LoVo (cell line): ENCODE measurements at places on chromosomes 12 and 14.

DNA sequence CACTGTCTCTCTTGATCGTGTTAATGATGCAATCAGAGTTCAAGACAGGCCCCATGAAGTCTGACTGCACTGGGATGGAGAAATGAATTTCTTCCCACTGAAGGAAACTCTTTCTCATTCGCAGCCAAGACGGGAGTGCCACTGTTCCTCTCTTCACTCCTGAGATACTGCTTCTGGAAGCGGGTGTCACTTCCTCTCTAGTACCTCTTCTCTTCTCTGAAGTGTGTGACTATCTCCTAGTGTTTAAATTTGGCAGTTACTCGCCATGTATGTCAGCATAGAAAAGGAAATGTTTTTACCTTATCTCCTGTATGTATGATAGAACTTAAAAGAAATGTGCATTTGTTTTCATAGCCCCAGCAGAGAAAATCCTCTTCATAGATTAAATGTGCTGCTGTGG, 215.2 kb downstream of the ANO6 start:
- DNase-seq: no peak

GRCh38 chr12:88334271-88334670, 192.2 kb downstream of the TMTC3 start:
- DNase-seq: peak; percentile 63

DNA sequence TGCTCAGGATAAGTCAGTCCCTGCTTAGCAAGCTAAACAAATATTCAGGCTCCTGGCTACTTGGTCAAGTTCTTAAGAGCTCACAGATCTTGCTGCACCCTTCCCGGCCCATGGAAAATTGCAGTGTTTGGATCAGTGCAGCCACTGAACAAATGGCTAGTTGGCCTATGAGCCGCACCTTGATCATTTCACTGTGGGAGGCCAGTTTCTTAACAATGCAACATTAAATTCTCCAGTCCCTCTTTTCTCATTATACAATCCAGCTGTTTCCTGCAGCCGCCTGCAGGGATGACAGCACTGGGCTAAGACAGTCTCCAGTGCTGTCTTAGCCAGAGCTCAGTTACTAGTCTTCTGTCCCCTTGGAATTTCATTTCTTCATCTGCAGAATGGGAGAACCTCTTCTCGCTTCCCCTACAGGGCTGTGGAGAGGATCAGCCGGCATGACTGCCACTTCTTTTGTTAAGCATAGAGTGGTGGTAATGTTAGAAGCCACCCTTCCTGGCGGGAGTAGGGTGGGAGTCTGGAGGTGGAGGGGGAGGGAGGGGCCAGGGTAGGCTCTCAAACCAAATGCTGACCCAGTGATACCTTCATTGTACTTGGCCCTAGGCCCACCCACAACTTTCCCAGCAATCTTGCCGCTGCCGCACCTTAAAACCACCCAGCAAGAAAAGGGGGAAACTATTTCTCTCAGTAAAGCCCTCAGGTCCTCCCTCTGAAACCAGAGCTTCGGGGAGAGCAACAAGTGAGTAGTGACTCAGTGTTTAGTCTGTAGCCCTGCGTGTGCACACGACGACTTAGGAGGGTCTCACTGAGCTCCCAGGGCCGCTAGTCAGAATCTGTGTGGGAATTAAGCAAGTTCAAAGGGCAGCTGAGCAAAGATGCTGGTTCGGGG, 145.7 kb downstream of the NUAK1 start:
- no peak for DNase-seq

- no peak for DNase-seq
These were observed 49.4 kb downstream of the FERMT2 start for GRCh38 chr14:52901357-52901980.

GRCh38 chr12:130145731-130146130, 16.5 kb upstream of the FZD10 start:
- DNase-seq: no peak

GRCh38 chr12:132490422-132491137, 629 bp downstream of the FBRSL1 start:
- peak; percentile 18 for DNase-seq

DNA sequence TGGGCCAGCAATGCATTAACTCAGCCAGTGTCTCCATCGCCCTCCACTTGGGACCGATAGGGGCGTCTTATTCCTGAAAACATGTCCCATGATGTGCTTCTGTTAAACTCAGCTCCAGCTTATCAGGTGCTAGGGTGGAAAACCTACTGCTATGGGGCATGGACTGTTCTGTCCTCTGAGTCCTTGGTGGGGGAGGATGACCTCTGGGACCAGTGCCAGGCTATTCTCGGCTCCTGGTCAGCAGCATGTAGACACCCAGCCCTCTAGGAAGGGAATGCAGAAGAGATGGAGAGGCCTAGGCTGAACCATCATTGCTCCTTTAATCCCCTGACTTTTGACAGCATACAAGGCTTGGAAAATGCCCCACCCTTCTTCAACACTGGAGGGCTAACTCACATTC, 486.2 kb downstream of the MED13L start:
- DNase-seq: no peak

DNA sequence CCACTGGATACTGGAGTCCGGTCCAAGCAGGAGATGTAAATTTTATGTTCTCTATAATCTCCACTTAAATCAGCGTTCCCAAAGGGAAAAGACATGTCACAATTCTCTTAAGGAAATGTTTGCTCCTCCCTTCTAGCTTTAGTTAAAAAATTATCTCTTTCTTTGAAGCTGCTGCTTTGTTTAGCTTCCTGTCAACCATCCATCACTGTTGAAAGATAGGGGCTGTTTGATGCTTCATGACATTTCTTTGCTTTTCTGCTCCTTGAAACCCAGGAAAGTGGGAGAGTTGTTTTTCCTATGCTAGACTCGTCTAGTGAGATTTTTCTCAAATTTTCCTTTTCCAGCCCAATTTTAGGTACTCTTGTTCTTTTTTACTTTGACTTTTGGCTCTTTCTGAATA, 31.9 kb downstream of the MBIP start:
- no peak for DNase-seq

- DNase-seq: no peak
These were observed 171.2 kb upstream of the CDKN3 start for GRCh38 chr14:54225457-54226060.

GRCh38 chr12:114732426-114733030, 48.6 kb upstream of the TBX3 start:
- no peak for DNase-seq

- DNase-seq: peak; percentile 65
These were observed 28.4 kb upstream of the MON2 start for GRCh38 chr12:62438098-62438692.

DNA sequence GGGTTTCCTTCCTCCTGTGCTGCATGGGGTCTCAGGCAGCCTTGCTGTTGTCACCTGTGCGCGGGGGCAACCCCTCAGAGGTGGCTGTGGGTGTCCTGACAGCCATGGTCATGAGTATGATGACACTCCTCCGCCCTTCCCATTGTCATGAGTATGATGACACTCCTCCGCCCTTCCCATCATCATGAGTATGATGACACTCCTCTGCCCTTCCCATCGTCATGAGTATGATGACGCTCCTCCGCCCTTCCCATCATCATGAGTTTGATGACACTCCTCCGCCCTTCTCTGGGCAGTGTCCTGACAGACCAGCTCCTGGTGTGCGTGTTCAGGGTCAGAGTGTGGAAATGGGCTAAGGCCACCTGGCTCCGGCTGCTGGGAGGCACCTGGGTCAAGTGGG, 40.0 kb downstream of the FBRSL1 start:
- no peak for DNase-seq

DNA sequence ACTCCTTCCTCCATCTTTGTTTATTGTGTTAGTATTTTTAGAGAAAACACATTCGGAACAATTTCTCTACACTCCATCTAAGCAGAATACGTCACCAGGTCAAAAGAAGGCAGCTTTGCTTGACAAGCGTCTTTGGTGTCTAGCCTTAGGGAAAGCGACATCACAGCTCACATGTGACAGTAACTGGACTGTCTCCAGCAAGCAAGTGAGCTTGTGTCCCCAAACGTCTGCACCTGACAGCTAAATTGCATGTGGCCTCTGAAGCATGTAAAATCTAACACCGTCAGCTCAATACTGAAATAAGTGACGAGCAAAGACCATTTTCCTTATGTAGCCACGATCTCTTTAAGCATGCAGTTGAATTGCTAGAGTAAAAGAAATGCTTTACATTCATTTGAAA, 509.8 kb downstream of the GLT1D1 start:
- no peak for DNase-seq

DNA sequence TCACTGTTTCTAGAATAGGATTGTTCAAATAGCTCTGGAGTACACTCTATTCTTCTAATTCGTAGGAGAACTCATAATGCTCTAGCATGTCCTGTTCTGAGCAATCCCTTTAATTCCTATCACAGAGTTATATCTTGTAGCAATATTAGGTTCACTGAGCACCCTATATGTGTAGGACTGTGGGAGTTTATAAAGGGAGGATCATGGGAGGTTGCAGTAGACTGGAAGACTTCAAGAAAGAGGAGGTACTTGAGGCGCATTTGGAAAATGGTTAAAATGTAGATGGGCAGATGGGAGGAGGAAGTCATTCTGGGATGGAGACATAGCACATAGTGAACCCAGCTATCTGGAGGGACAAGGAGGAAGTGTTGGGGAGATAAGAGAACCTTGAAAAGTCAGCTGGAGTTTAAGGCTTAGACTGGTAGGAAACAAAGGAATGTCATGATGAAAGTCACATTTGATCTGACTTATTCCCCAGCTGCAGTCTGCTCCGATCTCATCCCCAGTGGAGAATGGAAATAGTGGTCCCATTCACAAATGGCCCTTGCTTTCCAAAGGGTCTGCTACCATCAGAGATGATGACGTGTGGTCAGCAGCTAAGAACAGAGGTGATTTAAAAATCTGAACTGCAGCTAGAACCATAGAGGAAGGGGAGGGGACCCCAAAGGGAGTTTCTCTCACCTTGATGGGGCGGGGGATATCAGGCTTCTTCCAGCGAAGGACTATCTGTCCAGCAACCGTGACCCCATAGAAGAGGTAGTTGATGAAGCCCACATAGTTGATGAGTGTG, 10.1 kb upstream of the CEBPE start:
- DNase-seq: no peak

DNA sequence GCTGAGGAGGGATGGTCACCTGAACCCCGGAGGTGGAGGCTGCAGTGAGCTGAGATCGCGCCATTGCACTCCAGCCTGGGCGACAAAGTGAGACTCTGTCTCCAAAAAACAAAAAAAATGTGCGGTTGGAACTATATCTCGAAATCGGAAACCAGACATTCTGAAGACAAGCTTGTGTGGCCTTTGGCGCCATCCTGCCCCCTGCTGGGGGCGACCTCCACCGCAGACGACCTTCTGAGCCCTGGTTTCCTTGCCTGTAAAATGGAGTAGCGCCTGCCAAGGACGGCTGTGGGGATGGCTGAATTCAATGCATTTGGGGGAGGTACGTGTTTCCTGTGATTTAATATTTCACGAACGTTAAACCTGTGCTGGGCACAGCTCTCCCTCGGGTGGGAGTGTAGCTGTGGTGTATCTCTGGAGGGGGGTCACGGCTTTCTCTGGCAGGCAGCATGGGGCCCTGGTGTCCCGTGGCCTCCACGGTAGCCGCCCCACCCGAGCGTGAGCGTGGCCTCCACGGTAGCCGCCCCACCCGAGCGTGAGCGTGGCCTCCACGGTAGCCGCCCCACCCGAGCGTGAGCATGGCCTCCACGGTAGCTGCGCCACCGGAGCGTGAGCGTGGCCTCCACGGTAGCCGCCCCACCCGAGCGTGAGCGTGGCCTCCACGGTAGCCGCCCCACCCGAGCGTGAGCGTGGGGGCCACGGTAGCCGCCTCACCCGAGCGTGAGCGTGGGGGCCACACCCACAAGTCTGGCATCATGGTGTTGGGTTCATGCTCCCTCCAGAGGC, 55.3 kb downstream of the LRCOL1 start:
- no peak for DNase-seq

DNA sequence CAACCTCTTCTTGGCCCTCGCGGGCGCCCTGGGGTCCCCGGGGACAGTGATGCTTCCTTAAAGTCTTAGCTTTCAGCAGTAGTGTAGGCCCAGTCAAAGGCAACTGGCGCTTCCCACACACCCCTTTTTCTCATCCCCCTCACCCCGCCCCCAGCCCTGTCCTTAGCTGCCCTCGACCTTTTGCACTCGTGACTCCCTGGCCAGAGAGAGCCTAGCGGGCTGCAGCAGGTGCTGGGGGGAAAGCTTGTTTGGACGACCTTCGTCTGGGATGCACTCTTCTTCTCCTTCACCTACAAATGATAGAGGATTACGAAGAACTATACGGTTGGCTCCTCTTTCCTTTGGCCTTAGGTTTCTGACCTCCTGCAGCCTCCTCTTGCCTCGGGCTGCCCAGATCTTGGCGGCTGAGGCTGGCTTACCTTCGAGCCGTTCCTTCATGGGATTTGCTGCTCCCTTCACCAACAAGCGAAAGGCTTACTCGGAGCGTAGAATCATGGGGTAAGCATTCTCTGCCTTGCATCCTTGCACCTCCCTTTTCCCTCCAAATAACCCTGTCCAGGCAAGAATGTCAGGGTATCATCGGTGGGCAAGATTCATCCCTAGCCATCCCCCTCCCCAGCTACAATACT, 815 bp downstream of the COQ10A start:
- DNase-seq: no peak

- no peak for DNase-seq
These were observed 29.3 kb upstream of the RASSF8 start for GRCh38 chr12:25929142-25929541.

DNA sequence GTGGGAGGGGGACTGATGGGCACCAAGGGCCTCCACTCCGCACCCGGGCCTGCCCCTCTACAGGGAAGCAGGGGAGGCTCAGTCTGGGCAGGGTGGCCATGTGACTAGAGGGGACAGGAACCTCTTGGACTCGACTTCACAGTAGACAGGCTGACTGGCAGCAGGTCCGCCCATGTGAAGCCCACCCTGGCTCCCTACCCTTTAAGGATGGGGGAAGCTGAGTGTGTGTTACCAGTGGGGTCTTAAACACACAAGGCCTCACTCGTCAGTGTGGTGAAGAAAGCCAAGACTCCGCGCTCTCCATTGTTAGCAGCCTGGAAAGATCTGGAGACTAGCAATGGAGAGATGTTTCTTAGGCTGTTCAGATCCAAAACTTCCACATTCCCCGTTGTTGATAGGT, 52.4 kb downstream of the ANAPC7 start:
- no peak for DNase-seq

DNA sequence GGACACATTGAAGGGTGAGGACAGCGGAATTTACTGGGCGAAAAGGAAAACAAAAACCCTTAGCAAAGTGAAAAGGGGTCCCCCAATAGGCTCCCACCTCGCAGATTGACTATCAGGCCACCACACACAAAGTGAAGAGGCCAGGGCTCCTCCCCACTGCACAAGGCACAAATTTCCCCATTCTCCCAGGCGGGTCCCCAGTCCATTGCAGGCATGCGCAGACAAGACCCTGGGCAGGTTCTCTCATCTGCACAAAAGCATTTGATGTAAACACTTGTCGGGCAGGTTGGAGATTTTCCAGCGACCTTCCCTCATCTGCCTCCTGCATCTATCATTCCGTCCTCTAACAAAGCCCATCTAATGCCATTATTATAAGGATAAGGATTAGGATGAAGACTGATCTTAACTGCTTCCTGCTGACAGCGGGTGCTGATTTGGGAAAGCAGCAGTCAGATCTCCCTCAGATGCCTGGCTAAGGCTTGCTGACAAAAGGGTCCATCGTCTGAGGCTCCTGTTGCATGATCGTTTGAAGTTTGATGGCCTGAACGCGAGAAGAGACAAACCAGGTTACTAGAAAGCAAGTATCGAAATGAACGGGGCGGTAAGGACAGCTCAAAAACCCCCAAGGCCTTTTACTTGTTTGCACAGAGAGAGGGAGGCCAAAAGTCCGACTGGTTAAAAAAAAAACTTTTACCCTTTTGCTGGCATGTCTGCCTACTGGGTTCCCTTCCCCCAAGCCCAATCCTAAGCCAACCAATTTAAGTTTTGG, 14.4 kb downstream of the ASCL4 start:
- DNase-seq: no peak
